K562 (cell line): ENCODE measurements at places on chromosomes 6 and 20. TPM values are rescaled to one million over a fixed set of nuclear protein-coding genes. Genes with fewer than 3 reads are reported as not detected.

DNA sequence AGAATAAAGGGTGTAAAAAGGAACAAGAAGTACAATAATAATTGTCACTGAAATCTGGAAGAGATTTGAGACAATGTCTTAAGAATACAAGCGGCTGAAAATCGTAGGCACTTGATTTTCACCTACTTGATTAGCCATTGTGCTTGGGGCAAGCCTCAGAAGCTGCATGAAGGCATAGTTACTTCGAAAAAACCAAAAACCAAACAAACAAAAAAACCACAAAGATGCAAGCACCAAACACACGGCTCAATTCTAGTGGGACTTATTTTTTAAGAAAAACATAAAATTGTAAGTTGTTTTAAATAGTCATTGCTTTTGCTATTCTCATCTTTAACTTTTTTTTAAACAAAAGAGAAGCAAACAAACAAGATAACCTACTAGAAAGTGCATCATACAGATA lies 235.6 kb downstream of the OGFRL1 start:
- H3K4me3 ChIP-seq = no peak overlapping the region
- no peak overlapping the region for H3K27ac ChIP-seq
- H3K36me3 ChIP-seq = no peaks in the 10 kb centered on the region
- H3K4me1 ChIP-seq = no peaks in the 10 kb centered on the region

DNA sequence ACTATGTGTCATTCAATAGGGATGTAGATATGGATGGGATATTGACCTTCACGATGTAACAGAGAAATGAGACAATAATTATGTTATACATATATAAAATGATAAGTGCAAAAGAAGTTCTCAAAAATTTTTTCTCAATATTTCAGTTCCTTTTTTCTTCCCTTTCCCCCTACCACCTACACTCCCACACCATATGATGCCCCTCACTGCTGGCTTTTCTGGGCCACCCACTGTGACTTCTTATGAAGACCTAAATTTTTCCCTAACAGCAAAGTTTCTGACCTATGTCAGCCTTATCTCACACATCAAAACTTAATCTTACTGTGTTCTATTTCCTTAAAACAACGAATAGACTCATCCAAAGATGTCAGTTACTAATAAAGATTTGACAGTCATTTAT lies 89.9 kb upstream of the MYLIP start:
- no peaks in the 10 kb centered on the region for H3K27me3 ChIP-seq
- no peaks in the 10 kb centered on the region; the same call in 2 of the 3 replicates for H3K36me3 ChIP-seq
- no peak for DNase-seq
- no peak overlapping the region for H3K27ac ChIP-seq
- no peak overlapping the region for H3K4me3 ChIP-seq
- peaks cover 7% of the 10 kb centered on the region for H3K4me1 ChIP-seq

GRCh38 chr6:75201901-75202672 lies 3.8 kb downstream of the COL12A1 start:
- no peaks in the 10 kb centered on the region for H3K4me1 ChIP-seq
- no peak overlapping the region for H3K27ac ChIP-seq
- H3K27me3 ChIP-seq = peaks cover 19% of the 10 kb centered on the region; the same call in 2 of the 3 replicates
- H3K4me3 ChIP-seq = no peak overlapping the region

ANKRD66 gene
- total RNA-seq = not detected in 2 replicates

GRCh38 chr6:150713931-150714330 lies 114.2 kb downstream of the PLEKHG1 start:
- H3K4me1 ChIP-seq = no peaks in the 10 kb centered on the region
- H3K4me3 ChIP-seq = no peak overlapping the region
- no peak for DNase-seq
- no peak overlapping the region for H3K27ac ChIP-seq
- peaks cover 10% of the 10 kb centered on the region; the same call in 2 of the 3 replicates for H3K27me3 ChIP-seq

- H3K4me1 ChIP-seq = peaks cover 9% of the 10 kb centered on the region
- no peak overlapping the region for H3K4me3 ChIP-seq
- peaks cover 31% of the 10 kb centered on the region for H3K27me3 ChIP-seq
Observed at GRCh38 chr20:50980071-50980681, 21.6 kb downstream of the MOCS3 start.

DNA sequence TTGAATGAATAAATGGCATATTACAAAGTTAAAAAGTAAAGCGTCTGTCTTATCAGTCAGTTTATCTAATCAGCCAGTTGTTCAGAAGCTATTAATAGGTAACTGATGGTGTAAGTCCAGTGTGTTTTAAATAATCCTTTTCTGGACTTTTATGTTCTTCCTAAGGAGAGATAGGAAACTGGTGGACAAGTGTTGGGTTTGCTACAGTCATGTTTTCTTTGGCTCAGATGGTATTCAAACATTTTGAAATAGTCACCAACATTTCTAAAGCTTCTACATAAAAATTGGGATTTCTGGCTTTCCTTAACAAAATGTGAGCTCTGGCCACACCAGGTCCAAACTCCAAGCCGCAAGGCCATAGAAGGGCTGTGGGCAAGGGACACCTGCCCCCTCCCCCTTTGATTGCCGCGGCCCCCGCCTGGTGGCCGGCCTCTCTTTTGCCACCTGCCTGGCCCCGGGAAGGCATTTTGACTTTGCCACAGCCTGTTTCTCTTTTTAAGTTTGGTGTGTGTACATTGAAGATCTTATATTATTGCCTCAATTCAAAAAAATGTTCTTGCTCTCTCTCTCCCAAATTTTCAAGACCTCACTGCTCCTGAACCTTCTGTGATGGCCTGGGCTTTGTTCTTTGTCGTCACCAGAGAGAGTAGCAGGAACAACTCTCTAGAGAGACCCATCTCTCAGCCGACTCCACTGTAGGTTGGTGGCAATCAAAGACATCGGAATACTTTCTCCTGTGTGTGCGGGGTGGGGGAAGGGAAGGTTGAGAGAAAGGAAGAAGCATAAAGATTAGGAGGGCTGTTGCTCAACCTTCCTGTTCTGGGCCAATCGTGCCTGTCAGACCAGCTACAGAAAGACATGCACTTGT lies 84.0 kb upstream of the ZNF217 start:
- peak; percentile 82 for DNase-seq
- H3K27ac ChIP-seq = peak overlapping the region; percentile 82
- peaks cover 8% of the 10 kb centered on the region for H3K4me1 ChIP-seq
- H3K27me3 ChIP-seq = no peaks in the 10 kb centered on the region
- peak overlapping the region; percentile 9; the same call in 1 of the 2 replicates for H3K4me3 ChIP-seq
